Skeletal muscle cell (primary cell): ENCODE measurements at places on chromosomes 2 and 18.

GRCh38 chr2:31070339-31071125 is 67.7 kb downstream of the GALNT14 start:
- DNase-seq = no peak

GRCh38 chr18:77876319-77876865 is 626.7 kb downstream of the GALR1 start:
- DNase-seq = no peak

- no peak for DNase-seq
These were observed 71.2 kb downstream of the KCNG2 start for GRCh38 chr18:79868811-79869541.

DNA sequence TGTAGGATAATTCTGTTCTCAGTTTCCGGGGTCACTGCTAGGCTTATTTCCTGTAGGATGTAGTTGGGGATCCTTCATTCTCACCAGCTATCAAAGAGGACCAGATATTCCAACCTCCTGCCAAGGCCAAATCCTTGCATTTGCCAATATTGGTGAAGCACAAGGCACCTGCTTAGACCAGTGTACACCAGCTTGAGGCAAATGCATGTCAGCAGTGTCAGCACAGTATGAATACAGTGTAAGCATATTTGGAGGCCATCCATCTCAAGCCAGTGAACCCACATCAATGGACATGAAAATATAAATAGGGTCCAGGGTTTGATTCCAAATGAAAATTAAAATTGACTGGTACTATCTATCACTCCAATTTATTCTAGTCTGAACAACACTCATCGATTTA is 88.0 kb upstream of the MAPRE2 start:
- no peak for DNase-seq

DNA sequence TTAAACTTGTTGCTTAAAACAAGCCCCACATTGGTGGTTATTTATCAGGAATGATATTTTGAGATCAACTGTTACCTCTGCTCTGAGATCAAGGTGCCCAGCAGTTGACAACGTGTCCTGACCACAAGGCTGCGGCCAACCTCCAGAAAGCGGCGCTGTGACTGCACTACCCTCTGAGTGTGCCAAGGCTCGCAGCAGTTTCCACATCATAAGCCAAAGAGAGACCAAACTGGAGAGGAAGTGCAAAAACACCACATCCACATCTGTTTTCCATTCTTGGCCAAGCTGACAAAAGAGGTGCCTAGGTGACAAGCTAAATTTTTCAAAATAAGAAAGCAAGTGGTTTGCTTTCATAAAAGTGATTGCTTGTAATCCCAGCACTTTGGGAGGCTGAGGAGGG is 410.8 kb upstream of the POU3F3 start:
- DNase-seq = no peak

GRCh38 chr18:77397617-77398016 is 148.0 kb downstream of the GALR1 start:
- no peak for DNase-seq

- no peak for DNase-seq
These were observed 66.5 kb downstream of the USP37 start for GRCh38 chr2:218501665-218502064.

DNA sequence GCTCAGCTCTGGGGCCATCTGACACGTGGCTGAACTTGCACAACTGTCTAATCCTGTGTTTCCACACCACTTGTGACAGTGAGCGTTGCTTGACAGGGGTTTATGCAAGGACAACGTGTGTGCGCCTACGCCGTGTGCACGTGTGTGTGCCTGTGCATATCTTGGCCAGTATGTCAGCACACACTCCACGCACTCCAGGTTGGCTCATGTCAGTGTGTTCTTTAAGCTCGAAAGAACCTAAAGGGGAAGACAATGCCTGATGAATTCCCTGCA is 85.6 kb upstream of the SALL3 start:
- DNase-seq = no peak

- DNase-seq = no peak
These were observed 102.9 kb upstream of the THUMPD2 start for GRCh38 chr2:39881948-39882347.

- DNase-seq = no peak
These were observed 8.2 kb upstream of the POTEE start for GRCh38 chr2:131201098-131201497.

DNA sequence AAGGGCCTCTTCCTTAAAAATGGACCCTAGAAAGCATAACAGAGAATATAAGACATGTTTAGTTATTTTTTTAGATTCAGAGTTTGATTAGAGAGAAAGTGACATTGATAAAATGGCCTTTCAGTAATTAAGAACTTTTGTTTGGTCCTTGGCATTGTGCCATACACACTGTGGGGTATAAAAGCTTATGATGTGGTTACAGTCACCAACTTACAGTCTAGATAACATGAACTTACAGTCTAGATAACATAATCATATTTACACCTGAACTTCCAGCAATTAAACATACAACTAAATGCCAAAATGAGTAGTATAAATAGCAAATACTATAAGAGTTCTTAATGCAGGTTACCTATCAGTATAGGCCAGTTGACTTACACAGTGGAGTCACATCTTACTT is 25.6 kb upstream of the EFEMP1 start:
- DNase-seq = no peak

- peak; percentile 52 for DNase-seq
These were observed 90.0 kb upstream of the HS6ST1 start for GRCh38 chr2:128408349-128409305.

- DNase-seq = no peak
These were observed 122.1 kb upstream of the FOSL2 start for GRCh38 chr2:28270456-28271152.

- peak; percentile 12 for DNase-seq
These were observed 214.2 kb downstream of the CALCRL start for GRCh38 chr2:187233811-187234210.

DNA sequence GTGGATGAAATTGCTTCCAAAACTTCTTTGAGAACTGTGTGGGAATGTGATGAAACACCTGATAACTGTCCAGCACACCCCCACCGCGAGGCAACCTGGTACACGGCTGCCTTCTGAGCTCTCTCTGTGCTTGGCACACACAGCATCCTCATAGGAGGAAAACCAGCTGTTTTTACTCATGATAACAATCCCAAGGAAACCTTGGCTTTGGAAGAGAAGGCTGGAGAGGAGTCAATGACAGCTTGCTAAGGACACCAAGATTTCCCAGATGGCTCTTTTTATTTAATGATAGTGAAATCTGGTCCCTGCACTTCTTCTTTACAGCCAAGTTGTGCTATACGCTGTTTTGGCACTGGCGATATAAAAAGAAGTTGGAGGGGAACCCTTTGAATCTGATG is 232.5 kb upstream of the FN1 start:
- DNase-seq = no peak

GRCh38 chr2:46067501-46068305 is 229.5 kb upstream of the EPAS1 start:
- peak; percentile 89 for DNase-seq

DNA sequence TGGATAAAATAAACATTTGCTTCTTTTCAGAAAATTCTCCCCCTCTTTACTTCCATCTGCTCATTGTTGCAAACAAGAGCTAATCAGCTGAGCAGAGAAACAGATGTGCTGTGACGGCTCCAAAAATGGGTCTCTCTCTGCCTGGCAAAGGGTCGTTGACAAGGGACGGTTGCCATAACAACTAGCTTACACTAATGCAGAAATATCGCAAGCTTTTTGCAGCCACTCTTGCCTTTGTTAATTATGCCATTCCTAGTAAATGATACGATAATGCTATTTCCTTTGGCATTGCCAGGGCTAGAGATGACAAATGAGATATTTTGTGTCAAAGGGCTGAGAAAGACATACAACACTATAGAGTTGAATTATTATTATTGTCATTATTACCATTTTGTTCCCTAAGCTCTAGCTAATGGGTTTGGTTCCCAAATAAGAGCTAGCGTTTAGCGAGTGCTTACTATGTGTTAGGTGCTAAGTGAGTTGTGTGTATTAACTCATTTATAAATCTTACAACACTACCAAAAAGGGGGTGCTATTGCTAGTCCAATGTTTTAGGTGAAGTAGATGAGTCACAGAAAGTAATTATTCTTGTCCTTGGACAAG is 46.8 kb downstream of the MYO3B start:
- DNase-seq = no peak

DNA sequence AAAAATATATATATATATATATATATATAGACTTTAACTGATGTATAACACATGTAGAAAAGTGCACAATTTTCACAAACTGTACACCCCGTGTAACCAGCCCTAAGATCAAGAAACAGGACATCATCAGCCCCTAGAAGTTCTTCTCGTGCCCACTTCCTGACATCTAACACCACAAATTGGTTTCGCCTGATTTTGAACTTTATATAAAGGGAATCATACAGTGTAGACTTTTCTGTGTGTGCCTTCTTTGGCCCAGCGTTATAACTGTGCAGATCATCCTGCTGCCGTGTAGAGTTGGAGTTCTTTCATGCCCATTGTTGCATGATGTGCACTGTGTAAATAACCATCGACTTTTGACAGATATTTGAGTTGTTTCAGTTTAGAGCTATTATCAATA is 41.0 kb downstream of the SMAD7 start:
- no peak for DNase-seq

- DNase-seq = no peak
These were observed 133.9 kb downstream of the GFPT1 start for GRCh38 chr2:69253112-69253511.

- no peak for DNase-seq
These were observed 11.9 kb upstream of the TMEM182 start for GRCh38 chr2:102749938-102750337.

DNA sequence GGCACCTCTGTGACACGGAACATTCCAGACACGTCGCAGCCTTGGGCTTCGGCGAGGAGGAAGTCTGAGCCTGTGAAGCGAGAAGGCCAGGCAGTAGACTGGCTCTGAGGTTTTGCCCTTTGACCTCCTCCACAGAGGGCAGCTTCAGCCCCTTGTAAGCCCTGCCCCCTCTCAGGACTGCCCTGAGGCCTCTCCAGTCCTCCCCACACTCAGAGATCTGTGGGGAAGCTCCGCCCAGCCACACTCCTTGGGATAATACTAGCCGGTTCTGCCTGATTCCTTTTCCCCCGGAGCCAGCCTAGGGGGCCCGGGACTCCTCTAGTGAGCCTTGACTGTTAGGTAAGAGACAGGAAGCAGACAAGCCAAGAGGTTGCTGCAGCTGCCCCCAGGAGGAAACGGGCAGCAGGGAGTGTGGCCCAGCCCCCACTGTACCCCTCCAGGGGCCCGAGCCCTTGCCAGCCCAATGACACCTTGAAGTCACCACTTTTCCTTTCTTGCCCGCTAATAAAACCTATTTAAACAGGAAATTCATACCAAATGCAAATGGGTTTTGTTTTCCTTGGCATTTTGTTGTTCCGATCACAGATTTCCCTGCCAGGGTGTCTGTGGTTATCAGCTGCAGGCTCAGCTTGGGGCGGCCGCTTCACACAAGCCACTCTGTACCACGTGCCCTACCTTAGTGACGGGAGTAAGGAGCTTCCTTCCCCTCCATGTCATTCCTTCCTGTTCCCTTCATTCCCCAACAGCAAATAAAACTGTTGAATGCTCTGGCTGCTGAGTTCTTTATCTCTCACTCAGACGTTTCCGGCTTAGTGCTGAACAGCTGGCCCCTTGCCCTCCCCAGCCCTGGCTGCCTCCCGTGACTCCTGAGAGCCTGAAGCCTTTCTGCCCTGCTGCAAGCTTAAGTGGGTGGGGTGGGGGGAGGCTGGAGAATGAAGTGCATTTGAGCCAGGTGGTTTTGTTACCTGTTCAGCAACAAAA is 124.7 kb downstream of the CABLES1 start:
- peak; percentile 31 for DNase-seq

- DNase-seq = no peak
These were observed 16.9 kb upstream of the DAPL1 start for GRCh38 chr2:158778243-158778642.

GRCh38 chr2:163466331-163467250 is 269.2 kb downstream of the FIGN start:
- no peak for DNase-seq

- DNase-seq = no peak
These were observed 1.3 kb downstream of the GORASP2 start for GRCh38 chr2:170930131-170930990.

GRCh38 chr2:159155320-159155719 is 131.2 kb downstream of the WDSUB1 start:
- no peak for DNase-seq

DNA sequence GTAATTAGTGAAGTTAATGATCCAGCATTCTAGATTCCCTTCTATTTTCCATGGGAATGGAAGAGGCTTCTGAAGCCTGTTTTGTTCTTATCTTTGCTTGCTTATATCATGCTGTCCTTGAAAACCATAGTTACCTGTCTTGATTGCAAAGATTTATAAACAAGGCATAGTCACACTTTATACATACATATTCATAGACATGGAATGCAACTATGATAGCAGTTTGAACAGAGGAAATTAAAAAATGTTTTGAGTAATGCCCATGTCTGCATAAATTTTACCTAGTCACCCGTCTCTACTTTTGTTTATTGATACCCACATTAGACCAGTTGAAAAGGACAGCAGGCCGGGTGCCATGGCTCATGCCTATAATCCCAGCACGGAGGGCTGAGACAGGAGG is 289.0 kb downstream of the PTPRM start:
- DNase-seq = no peak

DNA sequence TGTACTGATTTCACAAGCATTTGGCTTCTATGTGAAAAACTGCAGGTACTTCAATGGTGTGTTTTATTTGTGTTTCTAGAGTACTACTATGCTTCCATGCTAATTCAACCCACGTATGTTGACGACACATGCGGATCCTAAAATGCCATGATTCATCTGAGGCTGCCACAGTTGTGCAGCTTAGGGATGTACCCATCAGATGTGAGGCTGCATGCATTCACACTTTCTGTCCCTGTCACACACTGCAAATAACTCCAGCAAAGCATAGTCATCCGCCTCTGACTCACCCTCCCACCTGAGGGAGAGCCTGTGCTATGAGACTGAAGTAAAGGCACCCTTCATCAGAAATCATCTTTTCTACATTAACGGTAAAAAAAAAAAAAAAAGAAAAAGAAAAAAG is 22.1 kb upstream of the SERTAD2 start:
- no peak for DNase-seq

- DNase-seq = no peak
These were observed 221.3 kb upstream of the RAB6C start for GRCh38 chr2:129757915-129758783.

DNA sequence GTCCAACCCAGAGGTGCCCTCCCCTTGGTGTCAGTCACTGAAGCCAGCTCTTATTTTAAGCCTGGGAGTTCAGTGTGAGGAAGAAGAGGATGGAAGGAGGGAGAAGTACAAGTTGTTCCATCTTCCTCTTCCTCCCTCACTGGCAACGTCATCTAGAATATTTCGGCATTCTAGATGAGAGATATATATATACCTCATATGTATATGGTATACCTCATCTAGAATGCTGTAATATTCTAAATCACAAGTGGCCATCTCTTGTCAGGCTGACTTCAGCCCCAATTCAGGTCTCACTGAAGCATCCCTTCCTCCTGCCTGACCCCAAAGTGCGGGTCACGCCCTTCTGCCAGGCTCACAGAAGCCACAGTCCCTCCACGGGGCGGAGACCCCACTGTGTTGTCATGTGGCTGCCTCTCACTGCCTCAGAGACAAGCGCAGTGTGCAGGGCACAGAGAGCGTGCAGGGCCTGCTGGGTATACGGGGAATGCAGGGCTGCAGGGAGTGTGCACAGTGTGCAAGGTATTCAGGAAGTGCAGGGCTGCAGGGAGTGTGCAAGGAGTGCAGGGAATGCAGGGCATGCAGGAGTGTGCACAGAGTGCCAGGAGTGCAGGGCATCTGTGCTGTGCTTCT is 32.8 kb upstream of the B3GNT7 start:
- no peak for DNase-seq

GRCh38 chr2:204914708-204915107 is 369.4 kb downstream of the PARD3B start:
- DNase-seq = no peak
